ENCODE measurements at places on chromosomes 1 and 21.

- DNase-seq = no peak
Measured at GRCh38 chr1:118333601-118334210, 148.7 kb upstream of the SPAG17 start.

- no peak for DNase-seq
Measured at GRCh38 chr1:19151537-19151936, 58.5 kb downstream of the UBR4 start.

DNA sequence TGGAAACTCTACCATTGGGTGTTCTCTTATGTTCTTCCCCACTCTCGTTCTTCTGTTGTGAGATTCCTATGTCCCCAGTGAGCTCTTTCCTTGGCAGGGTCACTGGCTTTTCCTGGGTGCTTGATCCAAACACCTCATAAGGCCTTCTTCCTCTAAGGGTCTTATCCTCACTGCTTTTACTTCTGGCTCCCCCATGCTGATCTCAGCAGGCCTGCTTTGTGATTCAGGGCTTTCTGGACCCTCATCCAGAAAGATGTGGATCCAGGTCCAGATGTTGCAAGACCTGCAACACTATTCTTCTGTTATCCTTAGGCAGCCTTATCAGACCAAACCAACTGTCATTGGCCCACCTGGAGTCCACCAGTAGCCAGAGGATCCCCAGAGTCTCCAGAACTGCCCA is 11.2 kb upstream of the MYOG start:
- DNase-seq = no peak

- DNase-seq = no peak
Measured at GRCh38 chr1:53172426-53173128, 24.0 kb upstream of the CPT2 start.

GRCh38 chr1:161259345-161259702 is 779 bp downstream of the PCP4L1 start:
- DNase-seq = no peak

GRCh38 chr1:211985556-211986264 is 49.6 kb downstream of the INTS7 start:
- DNase-seq = no peak
